Stimulated activated CD4-positive, alpha-beta T cell treated with anti-CD3 and anti-CD28 coated beads, Interleukin-1b, Interleukin-23, amount 100 ng/mL, for 4 hours (primary cell): ENCODE measurements at places on chromosomes 3 and 15.

DNA sequence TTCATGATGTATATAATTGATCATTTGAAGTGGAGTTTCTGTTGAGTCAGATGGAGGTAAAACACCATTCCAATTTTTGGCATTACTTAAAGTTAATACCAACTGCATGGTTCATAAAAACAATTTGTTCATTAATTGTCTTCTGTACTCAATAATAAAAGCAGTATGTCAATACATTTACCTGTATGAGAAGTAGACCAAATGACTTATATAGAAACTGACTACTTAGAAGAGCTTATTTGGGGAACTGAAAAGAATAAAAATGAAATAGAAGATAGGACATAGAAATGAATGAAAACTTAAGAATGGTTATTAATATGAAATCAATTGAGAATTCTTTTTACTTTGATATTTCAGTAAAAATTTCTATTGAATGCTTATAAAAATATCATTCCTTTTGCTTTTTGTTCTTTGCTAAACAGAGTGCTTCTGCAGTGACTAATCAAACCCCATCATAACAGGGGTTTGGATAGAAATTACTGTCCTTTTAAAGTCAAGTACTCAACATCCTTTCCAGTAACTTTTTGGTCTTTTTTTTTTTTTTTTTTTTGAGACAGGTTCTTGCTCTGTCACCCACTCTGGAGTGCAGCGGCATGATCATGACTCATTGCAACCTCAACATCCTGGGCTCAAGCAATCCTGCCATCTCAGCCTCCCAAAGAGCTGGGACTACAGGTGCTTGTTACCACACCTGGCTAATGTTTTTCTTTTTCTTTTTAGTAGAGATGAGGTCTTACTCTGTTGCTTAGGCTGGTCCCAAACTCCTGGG, 6.5 kb upstream of the CRYBG3 start:
- peak; percentile 14 for DNase-seq

DNA sequence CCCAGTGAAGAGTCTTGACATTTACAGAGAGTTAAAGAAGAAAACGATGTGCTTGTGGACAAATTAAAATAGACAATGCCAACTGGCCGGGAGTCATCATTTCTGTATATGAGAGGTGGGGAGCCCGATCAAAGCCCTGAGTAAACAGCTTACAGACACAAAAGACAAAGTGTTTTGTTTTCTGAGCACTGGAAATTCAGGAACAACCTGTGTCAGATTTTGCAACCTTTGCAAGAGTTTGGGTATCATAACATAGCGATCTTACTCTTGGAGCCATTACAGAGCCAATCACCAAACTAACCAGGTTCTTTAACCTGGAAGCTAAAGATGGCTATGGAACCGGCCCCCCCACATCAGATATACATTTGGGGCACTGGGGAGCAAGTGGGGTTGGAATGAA, 101.9 kb upstream of the LRIG1 start:
- DNase-seq = no peak

GRCh38 chr15:32767236-32767635, 49.4 kb downstream of the GREM1 start:
- DNase-seq = no peak

GRCh38 chr15:39539973-39540558, 40.8 kb upstream of the THBS1 start:
- DNase-seq = no peak

- DNase-seq = no peak
Observed at GRCh38 chr3:37762698-37763097, 99.0 kb upstream of the CTDSPL start.
